Cortex of kidney (tissue), 1 donor: ENCODE measurements at places on chromosomes 2 and 18.

GRCh38 chr18:62413206-62413605, 88.1 kb downstream of the TNFRSF11A start:
- DNase-seq = no peak

DNA sequence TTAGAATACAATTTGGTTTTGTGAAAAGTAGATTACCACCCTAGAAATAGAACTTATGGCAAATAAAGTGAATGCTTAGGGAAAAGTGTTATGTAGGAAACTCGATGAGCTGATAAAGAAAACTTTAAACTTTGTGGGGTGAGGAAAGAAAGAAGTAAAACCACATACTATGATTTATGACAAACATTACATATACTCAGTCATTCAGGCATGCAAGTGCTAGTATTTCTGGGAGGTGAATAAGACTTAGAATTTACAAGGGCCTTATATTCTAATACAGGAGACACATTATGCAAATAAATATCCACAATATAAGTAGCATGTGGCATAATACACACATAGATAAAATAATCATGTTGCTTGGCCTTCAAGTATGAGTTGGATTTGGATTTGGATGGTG, 618.1 kb downstream of the XIRP2 start:
- no peak for DNase-seq

- no peak for DNase-seq
Observed at GRCh38 chr18:45551142-45551815, 64.0 kb upstream of the SLC14A2 start.

GRCh38 chr2:26043862-26044696, 10.2 kb downstream of the RAB10 start:
- no peak for DNase-seq

DNA sequence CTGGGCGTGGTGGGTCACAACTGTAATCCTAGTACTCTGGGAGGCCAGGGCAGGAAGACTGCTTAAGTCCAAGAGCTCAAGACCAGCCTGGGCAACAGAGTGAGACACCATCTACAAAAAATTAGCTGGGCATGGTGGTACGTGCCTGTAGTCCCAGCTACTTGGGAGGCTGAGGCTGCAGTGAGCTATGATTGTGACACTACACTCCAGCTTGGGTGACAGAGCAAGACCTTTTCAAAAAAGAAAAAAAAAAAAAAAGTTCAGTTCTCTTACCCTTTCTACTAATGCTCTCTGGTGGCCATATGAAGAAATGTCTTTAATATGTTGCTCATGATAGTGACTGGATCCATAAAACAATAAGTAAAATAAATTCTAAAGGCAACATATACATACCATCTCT, 14.9 kb downstream of the TYW5 start:
- no peak for DNase-seq

GRCh38 chr2:121993682-121994081, 238.2 kb downstream of the TSN start:
- no peak for DNase-seq

DNA sequence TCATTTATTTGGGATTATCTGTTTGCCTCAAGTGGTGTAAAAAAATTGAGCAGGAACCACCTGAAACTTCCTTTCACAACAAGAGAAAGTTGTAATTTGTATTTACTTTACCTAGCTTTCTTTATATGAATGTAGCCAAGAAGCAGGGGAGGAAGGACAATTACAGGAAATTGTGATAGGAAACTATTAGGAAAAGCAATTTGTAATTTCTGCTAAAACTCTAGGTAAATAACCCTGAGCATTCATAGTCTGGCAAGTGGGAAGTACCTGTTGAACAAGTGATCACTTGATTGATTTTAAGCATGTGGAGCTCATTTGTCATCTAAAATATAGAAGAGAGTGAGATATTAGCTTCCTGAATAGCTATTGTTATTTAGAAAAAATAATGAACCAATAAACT, 5.0 kb downstream of the TFPI start:
- DNase-seq = no peak

DNA sequence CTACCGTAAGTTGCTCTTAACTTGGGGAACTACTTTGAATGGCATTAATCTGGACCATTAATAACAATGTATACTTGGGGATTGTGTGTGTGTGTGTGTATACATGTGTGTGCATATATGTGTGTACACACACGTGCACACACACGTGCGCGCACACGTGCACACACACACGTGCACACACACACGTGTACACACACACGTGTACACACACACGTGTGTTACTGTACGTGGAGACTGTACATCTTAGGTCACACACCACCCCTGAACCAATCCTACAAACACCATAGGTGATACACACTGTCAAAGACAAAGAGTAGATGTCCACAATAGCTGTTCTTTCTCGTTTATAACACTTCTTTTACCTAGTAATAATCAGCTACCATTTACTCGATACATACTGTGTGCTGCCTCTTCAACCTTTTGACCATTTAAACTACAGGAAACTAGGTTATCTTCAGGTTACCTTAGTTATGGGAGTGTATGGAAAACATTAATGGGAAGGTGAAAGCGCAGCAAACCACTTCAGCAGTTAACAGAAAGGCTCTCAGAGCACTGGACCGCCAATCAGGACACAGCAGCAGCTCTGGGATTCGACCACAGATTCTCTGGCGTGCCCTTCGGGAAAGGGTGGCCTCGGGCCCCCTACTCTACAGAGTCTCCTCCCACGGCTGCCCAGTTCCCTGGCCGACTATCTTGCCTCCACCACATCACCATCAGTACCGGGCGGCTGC, 894 bp upstream of the GCC2 start:
- DNase-seq = no peak

DNA sequence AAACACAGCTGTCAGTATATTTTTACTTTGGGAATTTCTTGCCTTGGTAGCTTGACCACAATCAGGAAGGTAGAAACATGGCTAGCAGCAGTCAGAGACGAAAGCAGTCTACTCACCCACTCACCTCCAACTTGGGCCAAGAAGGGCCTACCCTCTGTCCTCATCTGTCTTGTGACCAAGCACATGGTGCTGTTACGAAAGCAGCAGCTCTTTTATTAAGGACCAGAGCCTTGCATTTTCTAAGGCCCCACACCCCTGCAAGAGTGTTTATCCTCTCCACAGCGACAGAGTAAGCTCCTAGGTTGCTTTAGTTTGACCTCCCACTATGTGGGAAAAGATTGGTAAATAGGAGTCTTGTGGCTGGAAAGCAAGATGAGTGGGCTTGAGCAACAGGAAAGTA, 31.3 kb upstream of the MSTN start:
- no peak for DNase-seq

- no peak for DNase-seq
Observed at GRCh38 chr2:191189112-191189635, 38.4 kb upstream of the STAT4 start.

DNA sequence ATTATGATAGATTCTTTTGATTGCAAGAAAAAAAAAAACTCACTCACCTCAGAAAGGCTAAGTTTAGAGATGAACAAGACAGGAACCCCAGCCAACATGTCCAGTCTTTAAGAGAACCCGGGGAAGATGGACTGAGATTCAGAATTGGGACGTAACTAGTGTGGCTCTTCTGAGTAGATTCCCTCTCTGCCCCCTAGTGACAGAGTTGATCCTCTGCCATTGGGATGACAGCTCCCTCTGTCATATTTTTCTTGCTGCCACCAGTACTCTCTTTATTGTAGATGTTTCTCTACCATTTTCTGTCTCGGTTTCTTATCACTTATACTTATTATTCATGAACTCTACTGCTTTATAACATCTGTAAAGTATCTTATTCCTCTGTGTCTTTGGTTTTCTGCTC, 77.7 kb downstream of the GULP1 start:
- no peak for DNase-seq

DNA sequence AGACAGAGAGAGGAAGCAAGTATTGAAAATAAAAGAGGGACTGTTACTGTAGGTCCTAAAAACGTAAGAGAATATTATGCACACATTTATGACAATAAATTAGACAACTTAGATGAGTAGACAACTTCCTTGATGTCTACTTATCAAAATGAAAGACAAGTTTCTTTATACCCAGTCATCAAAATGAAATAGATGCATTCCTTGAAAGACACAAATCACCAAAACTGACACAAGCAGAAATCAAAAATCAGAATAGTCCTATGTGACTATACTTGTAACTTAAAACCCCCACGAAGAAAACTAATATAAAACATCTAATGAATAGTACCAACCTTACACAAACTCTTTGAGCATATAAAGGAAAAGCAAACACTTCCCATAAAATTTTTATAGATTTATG, 14.5 kb downstream of the RTN4 start:
- DNase-seq = no peak

DNA sequence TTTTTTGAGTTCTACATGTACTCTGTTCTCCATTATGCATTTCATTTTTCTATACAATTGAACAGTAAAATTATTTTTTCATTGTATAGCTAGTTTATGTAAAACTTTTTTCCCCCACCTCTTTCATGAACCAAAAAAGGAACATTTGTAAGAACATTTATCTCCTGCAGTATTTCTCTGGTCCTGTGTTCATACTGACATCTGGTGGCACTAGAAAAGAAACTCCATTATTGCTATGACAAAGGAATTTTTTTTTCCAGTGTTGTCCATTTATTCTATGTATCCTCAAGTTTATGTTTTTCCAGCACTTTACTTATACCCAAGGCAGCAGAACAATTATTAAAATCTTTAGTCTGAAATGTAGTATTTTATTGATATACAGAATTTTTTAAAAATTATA, 27.4 kb upstream of the CHAC2 start:
- DNase-seq = no peak

GRCh38 chr2:230254152-230254881, 28.8 kb downstream of the SP140 start:
- no peak for DNase-seq

DNA sequence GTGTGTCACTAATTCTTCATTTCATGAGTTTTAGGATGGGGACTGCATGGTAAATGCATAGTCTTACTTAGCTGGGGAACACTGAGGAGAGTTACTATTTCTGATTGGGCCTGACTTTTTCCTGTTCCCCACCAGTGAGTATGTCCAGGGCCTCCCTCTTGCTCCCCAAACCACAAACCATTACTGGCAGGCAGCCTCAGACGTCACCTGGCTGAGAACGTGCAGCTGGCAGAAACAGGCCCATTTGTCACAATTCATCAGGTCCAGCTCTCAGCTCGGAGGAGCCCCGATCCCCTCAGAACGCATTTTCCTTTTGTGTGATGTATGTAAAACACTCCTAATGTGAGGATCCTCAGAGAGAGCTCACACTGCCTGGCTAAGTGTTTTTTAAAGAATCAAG, 71.7 kb upstream of the SIX3 start:
- no peak for DNase-seq

DNA sequence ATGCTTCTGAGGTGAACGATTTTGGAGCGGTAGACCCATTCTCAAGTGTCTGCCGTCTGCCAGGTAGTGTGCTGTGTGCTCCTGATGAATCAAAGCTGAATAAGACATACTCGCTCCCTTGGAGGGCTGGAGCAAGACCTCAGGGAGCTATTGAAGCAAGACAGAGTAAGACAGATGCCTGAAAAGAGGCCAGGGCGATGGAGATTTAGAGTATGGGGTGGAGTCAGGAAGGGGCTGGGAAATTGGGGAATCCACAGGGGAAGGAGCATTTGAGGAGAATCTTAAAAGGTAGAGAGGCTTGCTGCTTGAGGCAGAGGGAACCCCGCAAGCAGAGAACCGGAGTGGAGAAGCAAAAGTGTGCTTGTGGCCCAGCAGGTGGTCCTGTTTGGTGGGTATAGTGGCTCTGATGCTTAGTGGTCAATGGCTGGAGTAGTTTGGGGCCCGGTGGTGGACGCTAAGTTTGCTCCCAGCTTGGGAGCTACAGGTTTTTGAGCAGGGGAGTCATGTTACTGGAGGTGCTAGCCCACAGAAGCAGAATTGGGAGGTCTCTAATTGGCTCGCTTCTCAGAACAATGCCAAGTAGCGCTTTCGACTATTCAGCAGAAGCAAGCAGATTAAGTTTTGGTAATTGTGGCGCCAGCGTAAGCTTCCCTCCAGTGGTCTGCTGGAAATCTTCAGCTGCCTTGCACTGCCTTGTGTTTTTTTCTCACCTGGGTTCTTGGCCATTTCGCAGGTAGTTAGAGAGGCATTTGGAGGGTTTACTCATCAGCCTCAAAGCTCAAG, 2.0 kb downstream of the CNNM4 start:
- no peak for DNase-seq

GRCh38 chr2:15812187-15812780, 128.1 kb upstream of the MYCN start:
- DNase-seq = no peak

GRCh38 chr2:205908212-205909183, 177.5 kb downstream of the INO80D start:
- DNase-seq = no peak

DNA sequence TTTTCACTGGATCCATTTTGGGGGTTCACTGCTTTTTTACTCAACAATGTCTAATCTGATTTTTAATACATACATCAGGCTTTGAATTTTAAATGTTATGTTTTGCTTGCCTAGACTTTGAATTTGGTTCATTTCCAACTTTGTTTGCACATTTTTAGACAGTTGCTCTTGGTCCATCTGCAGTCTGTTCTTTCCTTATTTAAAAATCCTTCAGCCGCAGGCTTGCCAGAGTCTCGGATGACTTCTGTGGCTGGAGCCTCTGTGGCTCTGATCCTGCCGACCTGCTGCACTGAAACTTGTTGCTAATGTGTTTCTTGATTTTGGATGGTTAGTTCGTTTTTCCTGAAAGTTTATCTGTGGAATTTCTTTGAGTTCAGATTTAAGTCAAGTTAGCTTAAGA, 172.0 kb upstream of the ALKAL2 start:
- no peak for DNase-seq

- DNase-seq = no peak
Observed at GRCh38 chr2:11017921-11018320, 106.2 kb downstream of the KCNF1 start.

DNA sequence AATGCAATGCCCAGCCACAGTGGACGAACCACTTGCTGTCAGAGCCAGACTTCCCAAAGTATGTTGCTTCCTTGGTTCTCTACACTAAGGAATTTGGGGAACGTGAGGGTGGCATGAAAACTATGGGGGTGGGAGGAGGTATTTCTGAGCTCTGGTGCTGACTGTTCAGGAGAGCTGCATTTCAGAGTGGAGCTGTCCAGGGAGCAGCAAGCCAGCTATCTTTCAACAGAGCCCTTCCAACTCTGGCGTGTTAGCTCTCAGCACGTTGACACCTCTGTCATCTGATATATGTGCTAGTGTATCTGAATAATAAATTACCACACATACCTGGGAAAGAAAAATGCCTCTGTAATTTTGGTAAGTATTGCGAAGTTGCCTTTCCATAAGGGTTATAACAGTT, 66.1 kb downstream of the SAP130 start:
- DNase-seq = no peak

DNA sequence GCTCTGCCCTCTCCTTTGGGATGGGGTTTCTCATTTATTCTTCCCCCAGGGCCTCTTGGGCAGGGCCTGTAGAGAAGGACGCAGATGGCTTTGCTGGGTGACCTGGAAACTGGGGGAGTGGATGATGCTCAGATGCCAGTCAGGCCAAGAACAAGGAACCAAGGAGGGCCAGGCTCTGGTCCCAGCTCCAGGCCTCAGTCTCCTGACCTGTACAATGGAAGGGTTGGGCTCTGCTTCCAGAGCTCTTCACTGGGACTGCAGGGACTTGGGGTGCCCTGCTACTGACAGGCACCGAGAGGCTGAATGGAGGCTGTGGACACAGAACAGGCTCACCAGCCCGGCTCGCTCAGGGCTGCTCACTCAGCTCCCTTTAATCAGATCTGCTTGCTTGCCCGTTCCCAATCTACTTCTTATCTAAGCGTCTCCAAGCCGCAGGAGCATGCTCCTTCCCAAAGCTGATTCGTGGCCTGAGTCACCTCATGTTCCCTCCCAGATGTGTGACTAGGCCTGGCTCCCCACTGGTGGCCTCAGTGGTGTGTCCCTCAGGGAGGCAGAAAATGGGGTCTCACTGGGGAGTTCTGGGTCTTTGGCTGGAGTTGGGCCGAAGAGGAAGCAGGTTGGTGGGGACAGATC, 82.6 kb upstream of the ODC1 start:
- no peak for DNase-seq
